ENCODE measurements at places on chromosomes 4 and X.

DNA sequence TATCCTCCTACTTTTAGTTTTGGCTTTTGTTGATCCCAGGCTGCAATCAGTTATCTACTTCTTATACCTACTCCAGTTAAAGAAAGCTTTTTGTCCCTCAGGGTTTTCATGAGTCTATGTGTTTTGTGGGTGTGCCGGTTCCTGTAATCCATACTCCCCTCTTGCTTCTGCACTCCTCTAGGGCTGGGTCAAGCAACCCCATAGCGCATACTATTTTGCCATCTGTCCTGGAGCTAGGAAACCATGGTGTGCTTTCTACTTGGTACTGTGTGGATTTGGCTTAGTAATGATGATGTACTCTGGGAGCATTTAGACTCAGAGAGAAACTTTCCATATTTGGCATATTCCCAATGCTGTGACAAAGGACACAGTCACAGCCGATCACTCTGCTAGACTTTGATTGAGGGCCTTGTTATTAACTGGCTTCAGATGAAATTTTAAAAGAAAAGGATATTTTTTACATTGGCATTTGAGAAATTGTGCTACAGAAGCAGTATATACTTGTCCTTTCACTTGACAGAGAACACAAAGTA is 86.1 kb upstream of the GRXCR1 start:
- DNase-seq, result no peak

- DNase-seq, result no peak
Observed at GRCh38 chrX:100328351-100328750, 81.7 kb downstream of the PCDH19 start.

- DNase-seq, result peak; percentile 5
Observed at GRCh38 chr4:152696764-152697261, 17.0 kb upstream of the TMEM154 start.

DNA sequence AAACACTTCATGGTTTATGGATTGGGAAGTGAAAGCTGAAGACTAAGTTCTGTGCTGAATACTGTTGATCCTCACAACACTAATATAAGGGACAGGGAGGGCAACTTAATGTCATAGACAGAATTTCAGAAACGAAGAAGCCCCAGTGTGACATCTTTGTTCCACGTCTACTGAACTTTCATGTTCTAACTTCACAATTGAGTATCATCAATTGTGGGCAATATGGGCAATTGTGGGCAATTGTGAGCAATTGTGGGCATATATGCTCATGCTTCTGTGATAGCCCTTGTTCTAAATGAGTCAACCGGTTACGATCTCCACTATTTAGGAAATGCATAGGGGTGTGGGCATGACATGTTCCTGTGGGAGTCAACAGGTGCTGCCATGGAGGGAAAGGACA is 33.7 kb downstream of the CYBB start:
- no peak for DNase-seq

DNA sequence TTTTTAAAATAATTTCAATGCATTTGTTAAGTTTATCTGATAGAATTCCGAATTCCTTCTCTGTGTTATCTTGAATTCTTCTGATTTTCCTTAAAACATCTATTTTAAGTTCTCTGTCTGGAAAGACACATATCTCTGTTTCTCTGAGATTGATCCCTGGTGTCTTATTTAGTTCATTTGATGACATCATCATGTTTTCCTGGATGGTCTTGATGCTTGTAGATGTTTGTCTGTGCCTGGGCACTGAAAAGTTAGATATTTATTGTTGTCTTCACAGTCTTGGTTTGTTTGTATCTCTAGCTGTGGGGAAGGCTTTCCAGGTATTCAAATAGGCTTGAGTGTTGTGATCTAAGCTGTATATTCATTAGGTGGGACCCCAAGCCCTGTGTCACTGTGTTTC is 1028.8 kb downstream of the GLUD2 start:
- no peak for DNase-seq

GRCh38 chr4:177737387-177737940 is 295.2 kb upstream of the AGA start:
- no peak for DNase-seq

GRCh38 chr4:74638689-74639088 is 155.6 kb downstream of the BTC start:
- DNase-seq, result no peak

DNA sequence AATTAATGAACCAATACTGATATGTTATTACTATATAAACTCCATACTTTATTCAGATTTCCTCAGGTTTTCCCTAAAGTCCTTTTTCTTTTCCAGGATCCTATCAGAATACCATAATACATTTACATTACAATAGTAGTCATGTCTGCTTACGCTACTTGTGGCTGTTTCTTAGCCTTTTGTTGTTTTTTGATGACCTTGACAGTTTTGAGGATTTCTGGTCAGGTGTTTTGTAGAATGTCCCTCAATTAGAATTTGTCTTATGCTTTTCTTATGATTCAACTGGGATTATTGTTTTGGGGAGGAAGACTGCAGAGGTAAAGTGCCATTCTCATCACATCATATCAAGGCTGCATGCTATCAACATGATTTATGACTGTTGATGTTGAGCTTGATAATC is 9.1 kb downstream of the SOX3 start:
- DNase-seq, result no peak

DNA sequence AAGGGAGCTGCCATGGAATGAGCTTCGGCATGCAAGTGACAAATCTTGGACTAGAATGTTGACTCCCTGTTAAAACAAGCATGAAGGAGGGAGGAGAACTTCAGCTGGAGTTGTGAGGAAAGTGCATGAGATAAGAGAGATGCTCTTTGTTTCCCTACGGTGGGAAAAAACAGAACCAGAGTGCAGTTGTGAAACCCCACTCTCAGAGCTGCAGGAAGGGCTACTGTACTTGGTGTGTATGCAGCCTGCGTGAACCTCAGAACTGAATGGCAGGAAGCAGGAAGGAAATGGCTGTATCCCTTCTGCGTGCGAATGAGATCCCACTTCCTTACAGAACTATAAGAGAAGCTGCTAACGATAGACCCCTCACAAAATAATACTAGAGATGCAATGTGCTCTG is 57.2 kb downstream of the EGF start:
- no peak for DNase-seq

GRCh38 chr4:40196272-40196671 is 559 bp upstream of the RHOH start:
- no peak for DNase-seq
